Ascending aorta (tissue), 2 donors: ENCODE measurements at places on chromosomes 11 and 22.

GRCh38 chr11:35247428-35247827 lies 108.5 kb downstream of the CD44 start:
- peak; percentile 73 for DNase-seq

DNA sequence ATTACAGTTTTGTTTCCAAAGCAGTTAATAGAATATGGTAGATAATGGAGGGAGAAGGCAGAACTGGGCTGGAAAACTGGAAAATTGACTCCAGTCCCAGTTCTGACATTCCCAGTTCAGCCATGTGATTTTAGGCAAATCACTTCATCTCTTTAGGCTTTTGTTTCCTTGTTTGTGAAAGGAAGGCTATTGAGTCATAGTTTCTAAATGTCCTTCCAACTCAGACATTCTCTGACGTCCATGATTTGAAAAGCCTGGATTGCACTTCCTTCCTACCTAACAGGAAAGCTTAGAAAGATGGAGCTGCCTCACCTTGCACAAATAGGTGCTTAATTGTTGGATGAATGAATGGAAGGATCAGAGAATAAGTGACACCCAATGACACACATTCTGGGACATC lies 19.8 kb upstream of the GALNT18 start:
- no peak for DNase-seq

- no peak for DNase-seq
Observed at GRCh38 chr22:48824712-48825651, 1002.7 kb downstream of the BRD1 start.

GRCh38 chr22:19177164-19178064 lies 1.1 kb downstream of the SLC25A1 start:
- DNase-seq, result no peak

DNA sequence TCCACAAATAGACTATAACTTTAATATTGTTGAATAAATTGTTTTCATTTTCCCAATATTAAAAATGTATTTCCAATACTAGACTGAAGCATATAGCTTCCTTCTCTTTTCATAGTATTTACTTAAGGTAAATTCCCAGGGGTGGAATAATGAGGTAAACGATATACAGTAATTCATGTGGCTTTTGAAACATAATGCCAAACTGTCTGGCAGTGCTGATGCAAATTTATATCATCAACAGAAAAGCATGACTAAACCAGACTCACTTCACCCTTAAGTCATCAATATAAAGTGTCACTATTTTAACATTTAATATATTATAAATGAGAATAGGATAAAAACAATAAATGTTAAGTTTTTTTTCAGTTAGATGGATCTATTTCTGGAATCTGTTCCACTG lies 13.6 kb downstream of the C2CD3 start:
- no peak for DNase-seq

- DNase-seq, result no peak
Observed at GRCh38 chr11:82676483-82677094, 57.1 kb downstream of the FAM181B start.

DNA sequence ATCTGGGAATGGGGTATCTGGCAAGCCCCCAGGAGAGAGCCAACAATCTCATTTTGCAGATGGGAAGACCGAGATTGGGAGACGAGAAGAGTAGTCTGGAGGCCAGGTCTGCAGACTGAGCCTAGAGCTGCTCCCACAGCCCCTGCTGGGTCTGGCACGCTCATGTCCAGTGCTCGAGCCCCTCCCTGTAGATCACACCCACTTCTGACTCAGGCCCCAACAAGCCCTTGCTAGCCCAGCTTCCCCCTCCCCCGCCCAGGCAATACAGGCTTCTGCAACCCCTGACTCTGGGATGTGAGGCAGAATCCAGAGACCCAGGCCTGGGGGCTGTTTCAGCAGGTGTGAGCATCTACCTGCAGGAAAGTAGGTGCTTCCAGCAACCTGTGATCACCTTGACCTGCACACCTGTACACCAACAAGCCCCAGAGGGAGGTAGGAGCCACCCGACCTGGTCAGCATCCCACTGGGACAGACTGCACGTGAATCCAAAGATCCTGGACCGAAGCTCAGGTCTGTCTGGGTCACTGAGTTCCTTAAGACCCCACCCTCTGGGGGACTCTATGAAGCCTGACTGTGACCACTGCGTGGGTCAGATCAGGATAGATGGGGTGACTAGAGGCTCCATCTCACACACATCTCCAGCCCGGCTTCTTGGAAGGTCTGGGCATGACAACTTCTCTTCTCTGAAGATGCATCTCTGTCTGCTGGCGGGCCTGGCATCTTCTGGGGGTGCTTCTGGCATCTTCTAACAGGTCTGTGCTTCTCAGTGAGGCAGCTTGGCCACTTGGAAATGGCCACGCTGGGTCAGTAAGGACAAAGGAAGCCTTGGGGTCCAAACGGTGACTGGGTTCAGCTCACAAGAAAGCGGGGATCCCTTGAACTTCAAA lies 29.3 kb downstream of the LINC01488 start:
- DNase-seq, result no peak

DNA sequence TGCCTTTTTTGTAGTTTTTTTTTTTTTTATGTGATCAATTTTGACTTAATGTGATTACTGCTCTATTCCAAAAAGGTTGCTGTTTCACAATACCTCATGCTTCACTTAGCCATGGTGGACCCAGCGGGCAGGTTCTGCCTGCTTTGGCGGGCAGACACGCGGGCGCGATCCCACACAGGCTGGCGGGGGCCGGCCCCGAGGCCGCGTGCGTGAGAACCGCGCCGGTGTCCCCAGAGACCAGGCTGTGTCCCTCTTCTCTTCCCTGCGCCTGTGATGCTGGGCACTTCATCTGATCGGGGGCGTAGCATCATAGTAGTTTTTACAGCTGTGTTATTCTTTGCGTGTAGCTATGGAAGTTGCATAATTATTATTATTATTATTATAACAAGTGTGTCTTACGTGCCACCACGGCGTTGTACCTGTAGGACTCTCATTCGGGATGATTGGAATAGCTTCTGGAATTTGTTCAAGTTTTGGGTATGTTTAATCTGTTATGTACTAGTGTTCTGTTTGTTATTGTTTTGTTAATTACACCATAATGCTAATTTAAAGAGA lies 12.5 kb downstream of the CCND1 start:
- DNase-seq, result no peak

DNA sequence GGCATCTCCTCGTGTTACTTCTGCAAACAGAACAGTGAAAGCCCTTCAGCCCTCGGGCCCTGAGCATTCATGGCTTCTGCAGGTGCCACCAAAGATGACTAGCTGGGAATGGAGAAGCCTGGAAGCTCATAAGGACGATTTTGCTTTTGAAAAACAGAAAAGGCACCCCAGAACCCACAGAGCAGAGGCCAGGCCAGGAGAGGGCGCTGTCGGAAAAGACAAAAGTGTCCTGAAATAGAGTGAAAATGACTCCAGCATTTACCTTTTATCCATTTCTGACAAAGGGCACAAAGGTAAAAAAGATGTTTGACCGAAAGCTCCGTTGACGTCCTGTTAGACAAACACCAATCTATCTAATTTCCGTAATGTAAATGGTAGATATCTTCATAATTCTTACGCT lies 37.6 kb downstream of the ZNF195 start:
- no peak for DNase-seq

GRCh38 chr11:22341588-22341931 lies 3.4 kb downstream of the SLC17A6 start:
- no peak for DNase-seq

DNA sequence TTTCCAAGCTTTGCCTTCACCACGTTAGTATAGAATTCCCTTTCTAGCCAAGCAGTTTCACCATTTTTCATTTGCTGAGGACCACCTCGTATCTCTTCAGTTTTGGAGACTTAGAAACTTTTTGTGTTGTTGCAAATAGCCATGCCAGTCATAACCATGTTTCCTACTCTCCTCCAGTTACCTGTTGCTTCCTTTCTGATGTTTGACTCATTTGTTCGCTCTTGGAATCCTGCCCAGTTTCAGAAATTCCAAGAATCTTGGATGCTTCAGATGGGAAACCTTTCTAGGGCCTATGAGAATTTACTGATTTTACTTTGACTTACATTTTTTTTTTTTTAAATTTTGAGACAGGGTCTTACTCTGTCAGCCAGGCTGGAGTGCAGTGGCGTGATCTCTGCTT lies 65.4 kb downstream of the PPP6R3 start:
- no peak for DNase-seq

GRCh38 chr11:117843666-117844484 lies 19.3 kb upstream of the FXYD2 start:
- no peak for DNase-seq

- DNase-seq, result no peak
Observed at GRCh38 chr11:118607401-118608359, at the start of gene PHLDB1. PHLDB1 (plus strand) TSS chr11:118607615; CDS start chr11:118613837, 6,222 bp downstream.

GRCh38 chr11:21254790-21255189 lies 585.4 kb downstream of the NELL1 start:
- DNase-seq, result no peak

DNA sequence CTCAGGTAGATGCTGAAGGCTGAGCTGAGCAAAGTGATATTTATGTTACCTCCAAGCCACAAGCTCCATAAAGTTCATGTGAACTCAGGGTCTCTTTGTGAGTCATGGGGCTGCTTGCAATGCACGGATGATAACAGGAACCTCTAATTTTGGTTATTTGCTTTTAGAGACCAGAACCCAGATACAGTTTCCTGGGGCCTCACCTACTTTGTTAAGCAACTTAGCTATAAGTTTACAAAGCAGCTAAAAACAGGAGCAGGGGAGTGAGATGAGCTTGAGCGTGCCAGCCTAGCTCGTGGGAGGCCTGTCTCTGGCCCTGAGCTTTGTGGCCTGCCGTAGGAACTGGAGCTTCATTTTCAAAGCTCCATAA lies 29.2 kb downstream of the SREBF2 start:
- DNase-seq, result no peak

- no peak for DNase-seq
Observed at GRCh38 chr22:27903805-27904473, 15.1 kb downstream of the PITPNB start.

GRCh38 chr11:129115652-129116586 lies 76.2 kb downstream of the ARHGAP32 start:
- DNase-seq, result no peak
